ENCODE measurements at places on chromosomes 7 and 10.

DNA sequence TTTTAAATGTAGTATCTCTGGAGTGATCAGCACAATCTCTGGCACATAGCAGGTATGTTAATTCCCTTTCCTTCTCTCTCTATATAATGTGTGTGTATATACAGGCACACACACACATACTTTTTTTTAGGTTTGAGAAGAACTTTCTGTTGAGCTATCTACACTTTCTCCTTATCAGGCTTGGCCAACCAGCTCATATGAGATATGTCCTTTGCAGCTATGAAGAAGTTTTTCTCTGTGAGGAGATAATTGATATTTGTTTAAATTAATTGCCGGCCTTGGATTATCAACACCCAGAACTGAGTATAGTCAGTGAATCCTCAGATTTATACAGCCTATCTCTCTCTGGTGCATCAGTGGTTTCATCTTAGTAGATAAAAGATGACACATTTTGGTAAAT, 2.3 kb upstream of the MCU start:
- no peak for DNase-seq

- no peak for DNase-seq
Measured at GRCh38 chr7:144416341-144416740, 12.8 kb upstream of the NOBOX start.

DNA sequence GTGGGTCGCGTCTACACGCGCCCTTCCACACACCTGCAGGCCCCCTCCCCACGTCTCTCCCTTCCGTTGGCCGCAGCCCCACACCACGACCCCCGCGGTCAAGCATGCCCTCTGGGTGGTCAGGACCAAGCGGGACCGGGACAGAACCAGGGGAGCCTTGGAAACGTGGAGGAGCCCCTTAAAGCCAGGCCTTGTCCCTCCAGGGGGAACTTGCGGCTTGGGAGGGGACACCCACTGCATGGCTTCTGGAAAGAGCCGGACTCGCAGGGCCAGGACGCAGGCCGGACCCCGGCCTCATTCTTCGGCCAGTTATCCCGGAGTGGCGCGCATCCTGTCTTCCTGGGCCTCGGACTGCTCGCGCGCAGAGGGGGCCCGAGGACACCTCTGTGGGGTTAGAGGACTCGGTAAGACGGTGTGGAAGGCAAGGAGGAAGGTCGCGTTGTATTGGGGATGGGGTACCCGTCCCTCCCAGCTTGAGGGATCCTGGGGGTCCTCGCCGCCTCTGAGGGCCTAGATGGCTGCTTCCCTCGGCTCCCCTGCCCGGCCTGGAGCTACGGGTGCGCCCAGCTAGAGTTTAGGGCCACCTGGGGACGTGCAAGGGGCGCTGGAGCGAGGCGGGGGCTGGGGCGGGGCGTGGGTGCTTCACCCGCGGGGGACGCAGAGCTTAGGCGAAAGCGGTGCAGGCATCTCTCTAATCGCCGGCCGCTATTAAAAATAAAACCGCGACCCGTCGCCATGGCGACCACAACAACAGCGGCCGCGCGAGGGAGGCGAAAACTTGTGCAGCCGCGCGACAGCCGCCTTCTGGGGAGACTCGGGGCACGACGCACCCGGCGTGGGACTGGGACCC, 1.8 kb upstream of the PDGFA start:
- DNase-seq, result peak; percentile 82

- no peak for DNase-seq
Measured at GRCh38 chr10:3131098-3131497, 41.5 kb downstream of the PITRM1 start.

- peak; percentile 31 for DNase-seq
Measured at GRCh38 chr10:30645340-30645827, 15.8 kb upstream of the LYZL2 start.

- DNase-seq, result no peak
Measured at GRCh38 chr10:61632057-61632670, 30.6 kb upstream of the CABCOCO1 start.

GRCh38 chr10:102066399-102067088, 1.4 kb downstream of the HPS6 start:
- DNase-seq, result no peak

DNA sequence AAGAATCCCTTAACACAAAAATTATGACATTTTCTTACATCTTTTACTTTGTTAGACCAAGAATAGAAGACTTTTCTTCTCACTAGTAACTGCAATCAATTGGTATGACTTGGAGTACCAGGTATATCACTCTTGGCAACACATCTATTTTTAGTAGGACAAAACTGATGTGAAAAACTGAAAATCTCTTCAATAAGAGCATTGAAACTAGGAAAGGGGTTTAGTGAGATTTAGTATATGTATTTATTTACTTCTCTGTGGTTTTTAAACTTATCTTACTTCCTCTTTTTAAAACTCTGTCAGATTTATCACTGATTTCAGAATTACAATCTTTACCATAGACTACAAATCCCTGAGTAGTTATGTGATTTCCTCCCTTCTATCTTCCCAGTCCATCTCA, 366.2 kb downstream of the PCDH15 start:
- no peak for DNase-seq

- no peak for DNase-seq
Measured at GRCh38 chr10:70943249-70943648, 54.9 kb upstream of the PCBD1 start.
